Left hindlimb (tissue), 1 donor: ENCODE measurements at places on chromosomes 4 and X.
A peak's percentile ranks its signal among the peaks of the same experiment; 100 is the strongest.

DNA sequence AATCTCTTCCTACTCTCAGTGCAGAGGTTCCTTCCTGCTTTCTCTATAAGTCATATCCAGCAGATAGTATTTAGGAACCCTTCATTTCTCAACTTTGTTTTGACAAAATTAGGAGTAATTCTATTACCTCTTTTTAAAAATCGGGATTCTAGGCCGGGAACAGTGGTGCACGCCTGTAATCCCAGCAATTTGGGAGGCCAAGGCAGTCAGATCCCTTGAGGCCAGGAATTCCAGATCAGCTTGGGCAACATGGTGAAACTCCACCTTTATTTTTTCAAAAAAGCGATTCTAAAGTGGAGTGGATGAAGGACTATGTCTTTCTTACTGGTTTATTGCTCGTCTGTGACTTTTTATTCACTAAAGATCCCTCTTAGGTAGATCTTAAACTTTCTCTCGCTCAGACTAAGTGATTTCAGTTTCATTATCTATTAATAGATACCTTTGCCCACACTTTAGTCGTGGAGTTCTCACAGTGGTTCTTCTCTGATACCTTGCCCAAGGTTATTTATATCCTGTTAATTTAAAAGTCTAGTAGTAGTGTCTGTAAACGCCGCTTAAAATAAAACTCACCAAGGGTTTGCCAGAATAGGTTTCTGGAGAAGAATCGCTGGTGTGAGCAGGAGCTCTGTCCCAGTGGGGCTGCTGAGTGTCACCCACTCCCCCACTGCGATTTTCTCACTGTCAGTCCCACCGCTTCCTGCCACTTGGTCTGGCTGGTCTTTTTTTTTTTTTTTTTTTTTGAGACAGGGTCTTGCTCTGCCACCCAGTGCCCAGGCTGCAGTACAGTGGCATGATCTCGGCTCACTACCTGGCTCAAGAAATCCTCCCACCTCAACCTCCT lies 27.0 kb upstream of the TMEM131L start:
- DNase-seq, result no peak

GRCh38 chr4:138097912-138098600 lies 144.1 kb downstream of the SLC7A11 start:
- DNase-seq, result no peak

DNA sequence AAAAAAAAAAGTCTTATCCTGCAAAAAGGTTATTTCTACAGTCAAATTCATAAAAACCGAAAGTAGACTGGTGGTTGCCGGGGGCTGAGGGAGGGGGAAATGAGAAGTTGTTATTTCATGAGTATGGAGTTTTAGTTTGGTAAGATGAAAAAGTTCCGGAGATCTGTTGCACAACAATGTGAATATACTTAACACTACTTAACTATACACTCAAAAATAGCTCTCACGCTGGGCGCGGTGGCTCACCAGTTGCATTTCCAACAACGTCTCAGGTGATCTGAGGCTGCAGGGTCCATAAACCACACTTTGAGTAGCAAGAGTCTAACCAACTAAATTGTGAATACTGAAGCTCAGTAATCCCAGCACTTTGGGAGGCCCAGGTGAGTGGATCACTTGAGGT lies 52.4 kb downstream of the ANOS1 start:
- no peak for DNase-seq

GRCh38 chr4:109916027-109916409 lies 3.3 kb downstream of the EGF start:
- DNase-seq, result no peak

DNA sequence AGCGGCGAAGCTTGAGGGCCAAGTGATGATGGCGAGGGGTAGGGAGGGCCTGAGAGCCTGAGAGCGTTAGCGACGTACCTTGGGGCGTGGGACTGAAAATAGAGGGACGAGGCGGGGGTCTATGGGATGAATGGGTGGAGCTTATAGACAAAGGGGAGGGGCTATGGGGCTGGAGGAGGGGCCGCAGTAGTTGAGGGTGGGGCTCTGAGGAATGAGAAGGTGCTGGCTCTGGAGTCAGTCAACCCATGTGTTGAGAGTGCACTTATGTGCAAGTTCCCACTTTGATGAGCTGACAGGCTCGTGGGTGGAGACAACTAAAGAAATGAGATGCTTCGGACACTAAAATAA lies 488 bp downstream of the TBC1D25 start:
- DNase-seq, result no peak

- no peak for DNase-seq
Observed at GRCh38 chrX:12892716-12893115, 13.7 kb upstream of the TLR8 start.

DNA sequence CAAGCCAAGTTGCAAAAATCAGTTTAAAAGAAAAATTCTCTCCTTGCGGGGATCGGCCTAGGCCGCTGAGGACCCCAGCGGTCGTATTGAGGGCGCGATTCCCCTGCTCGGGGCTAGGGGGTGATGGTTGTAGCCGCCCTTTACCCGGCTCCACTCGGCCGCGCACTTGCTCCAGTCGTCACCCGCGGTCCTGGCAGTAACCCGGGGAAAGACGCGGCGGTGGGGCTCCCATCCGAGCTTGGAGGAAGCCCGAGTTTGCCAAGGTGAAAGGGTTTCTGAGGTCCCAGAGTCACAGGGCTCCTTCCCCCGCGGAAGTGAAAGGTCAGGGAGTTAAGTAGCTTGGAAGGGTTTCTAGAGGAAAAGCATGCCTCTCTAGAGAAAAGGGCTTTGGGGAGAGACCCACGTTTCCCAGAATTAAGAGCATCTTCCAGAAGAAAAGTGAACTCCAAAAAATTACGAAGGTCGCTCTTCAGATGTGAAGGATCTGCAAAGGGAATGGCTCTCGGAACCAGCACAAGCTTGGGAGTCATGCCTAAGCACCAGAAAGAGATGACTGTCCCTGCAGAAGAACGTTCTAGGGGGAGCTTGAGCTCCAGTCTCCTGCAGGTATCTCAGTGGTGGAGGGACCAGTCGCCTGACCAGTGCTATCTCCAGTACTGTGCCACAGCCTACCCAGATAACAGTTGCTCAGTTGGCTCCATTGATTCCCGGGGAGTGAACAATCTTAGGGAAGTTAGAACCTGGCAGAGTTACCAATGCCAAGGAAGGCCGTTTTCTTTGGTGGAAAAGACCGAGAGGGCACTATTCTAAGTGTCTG lies 875 bp downstream of the LAP3 start:
- peak; percentile 60 for DNase-seq

GRCh38 chrX:768596-768995 lies 138.0 kb downstream of the SHOX start:
- DNase-seq, result no peak

DNA sequence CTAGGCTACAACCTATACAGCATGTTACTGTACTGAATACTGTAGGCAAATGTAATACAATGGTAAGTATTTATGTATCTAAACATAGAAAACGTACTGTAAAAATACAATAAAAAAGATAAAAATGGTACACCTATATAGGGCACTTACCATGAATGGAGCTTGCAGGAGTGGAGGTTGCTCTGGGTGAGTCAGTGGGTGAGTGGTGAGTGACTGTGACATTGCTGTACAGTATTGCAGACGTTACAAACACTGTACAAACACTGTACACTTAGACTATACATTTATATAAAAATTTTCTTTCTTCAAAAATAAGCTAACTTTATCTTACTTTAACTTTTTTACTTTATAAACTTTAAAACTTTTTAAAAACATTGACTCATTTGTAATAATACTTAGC lies 190.3 kb upstream of the NR3C2 start:
- no peak for DNase-seq

GRCh38 chr4:154314248-154314647 lies 177.4 kb downstream of the DCHS2 start:
- no peak for DNase-seq

GRCh38 chr4:145012841-145013240 lies 85.2 kb downstream of the ANAPC10 start:
- DNase-seq, result no peak

DNA sequence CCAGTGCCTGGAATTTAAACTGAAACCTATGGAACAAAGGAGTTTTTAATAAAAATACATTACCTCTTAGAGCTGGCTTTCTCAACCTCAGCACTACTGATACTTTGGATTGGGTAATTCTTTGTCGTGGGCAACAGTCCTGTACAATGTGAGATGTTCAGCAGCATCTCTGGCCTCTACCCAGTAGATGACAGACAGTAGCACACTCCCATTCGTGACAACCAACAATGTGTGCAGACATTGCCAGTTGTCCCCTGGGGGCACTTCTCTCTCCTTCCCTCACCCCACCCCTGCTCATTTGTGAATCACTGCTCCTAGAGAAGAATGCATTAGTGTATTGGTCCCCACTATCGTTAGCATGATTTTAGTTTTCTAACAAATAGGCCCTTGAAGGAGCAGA lies 16.2 kb downstream of the GPAT3 start:
- DNase-seq, result no peak

- DNase-seq, result no peak
Observed at GRCh38 chr4:170589597-170590191, 499.9 kb upstream of the AADAT start.

- DNase-seq, result no peak
Observed at GRCh38 chrX:13797512-13797911, 19.4 kb downstream of the GPM6B start.

DNA sequence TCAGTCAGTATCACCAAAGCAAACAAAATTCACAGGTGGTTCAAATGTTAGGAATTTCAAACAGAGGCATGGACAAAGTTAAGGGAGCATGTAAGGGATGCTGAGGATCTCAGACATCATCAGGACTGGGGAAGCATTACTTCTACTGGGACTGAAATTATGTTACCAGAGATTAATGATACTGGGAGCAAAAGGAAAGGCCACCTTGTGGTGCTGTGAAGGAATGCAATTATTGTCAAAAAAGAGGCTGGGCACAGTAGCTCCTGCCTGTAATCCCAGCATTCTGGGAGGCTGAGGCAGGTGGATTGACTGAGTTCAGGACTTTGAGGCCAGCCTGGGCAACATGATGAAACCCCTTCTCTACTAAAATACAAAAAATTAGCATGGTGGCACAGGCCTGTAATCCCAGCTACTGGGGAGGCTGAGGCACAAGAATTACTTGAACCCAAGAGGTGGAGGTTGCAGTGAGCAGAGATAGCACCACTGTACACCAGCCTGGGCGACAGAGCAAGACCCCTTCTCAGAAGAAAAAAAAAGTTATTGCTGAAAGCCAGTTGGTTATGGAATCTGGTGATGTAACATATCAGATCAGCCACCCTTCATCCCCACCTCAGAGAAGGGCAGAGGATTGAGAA lies 954.3 kb downstream of the PCDH7 start:
- no peak for DNase-seq

DNA sequence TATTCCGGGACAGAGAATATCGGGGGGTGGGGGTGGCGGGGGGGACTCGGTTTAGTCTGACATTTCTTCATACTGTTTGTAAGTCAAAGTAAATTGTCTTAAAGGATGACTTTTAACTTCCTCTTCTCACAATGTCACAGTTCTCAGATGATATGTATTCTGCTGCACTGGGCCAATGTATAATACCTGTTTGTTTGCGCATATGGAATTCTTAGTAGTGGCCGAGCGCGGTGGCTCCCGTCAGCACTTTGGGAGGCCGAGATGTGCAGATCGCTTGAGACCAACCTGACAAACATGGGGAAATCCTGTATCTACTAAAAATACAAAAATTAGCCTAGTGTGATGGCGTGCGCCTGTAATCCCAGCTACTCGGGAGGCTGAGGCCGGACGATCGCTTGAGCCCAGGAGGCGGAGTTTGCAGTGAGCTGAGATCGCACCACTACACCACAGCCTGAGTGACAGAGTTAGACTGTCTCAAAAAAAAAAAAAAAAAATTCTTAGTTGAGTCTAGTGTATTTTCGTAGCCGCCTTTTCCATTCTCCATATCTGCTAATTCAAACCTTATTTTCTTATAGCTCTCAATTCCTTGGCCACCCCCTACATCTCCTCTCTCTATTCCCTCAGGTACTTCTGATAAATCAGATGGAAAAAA lies 851 bp downstream of the POLR2B start:
- no peak for DNase-seq

DNA sequence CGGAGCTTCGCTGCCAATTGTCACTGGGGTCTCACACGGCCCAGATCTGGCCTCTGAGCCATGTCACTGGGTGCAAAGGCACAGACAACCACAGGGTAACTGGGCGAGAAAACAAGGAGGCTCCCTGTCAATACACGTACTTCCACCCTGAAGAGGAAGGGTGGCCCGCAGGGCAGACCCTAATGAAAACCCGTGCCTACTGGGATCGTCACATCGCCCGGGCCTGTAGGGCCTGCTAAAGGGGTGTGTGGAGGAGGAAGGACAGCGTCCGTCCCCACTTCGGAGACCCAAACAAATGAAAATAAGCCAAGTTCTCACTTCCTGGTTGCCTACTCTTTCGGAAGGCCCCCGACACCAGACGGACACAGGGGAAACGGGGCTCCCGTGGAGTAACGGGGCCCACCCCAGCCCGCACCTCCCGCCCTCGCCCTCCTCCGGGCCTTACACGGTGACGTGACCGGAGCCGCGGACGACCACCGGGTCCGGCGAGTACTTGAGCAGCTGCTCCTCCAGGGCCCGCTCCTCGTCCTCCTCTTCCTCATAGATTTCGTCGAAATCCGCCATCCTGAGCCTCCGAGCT lies 578 bp downstream of the CHIC2 start:
- peak; percentile 61 for DNase-seq

GRCh38 chr4:40990236-40990898 lies 224.0 kb downstream of the APBB2 start:
- DNase-seq, result no peak

GRCh38 chr4:101782546-101782945 lies 8.0 kb upstream of the BANK1 start:
- DNase-seq, result no peak

DNA sequence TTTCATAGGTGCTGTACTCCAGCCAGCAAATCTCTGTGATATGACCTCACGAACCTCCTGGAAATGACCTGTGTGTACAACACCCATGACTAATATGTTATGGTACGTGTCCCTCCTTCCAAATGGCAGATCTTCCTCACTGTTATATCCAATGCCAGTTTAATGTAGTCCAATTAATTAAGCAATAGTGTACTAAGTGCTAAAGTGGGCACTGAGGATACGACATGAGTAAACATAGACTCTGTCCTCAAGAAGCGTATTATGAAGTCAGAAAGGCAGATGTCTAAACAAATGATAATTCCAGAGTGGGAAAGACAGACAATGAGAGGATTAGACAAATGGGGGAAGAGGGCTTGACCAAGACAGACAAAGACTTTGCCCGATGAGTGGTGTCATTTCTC lies 33.9 kb downstream of the GPRIN3 start:
- no peak for DNase-seq

DNA sequence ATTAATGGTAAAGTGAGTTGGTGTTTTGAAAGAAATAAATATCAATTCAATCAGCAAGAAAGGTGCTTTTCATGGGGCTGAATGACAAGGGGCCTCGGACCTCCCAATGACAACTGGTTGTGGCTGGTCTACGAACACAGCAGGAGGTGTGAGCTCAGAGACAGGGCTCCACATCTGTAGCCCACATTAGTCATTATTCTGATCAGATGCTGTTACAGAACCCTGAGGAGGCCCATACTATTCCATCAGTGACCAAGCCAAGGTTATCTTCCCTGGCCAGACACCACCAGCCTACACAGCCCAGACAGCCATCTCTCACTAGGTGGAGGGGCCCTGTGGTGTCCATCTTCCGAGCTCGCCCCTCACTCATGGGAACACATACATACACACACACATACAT lies 168.8 kb downstream of the SH3KBP1 start:
- DNase-seq, result no peak

- no peak for DNase-seq
Observed at GRCh38 chrX:23187819-23188218, 146.8 kb upstream of the PTCHD1 start.

GRCh38 chrX:134909261-134909660 lies 81.5 kb upstream of the SMIM10 start:
- no peak for DNase-seq

- peak; percentile 65 for DNase-seq
Observed at GRCh38 chr4:98468709-98469108, 189.7 kb downstream of the TSPAN5 start.
